PC-3 (cell line): ENCODE measurements at places on chromosomes 16 and 17. TPM values are rescaled to one million over a fixed set of nuclear protein-coding genes. Genes with fewer than 3 reads are reported as not detected.
A peak's percentile ranks its signal among the peaks of the same experiment; 100 is the strongest.

RRAD gene
- 1.2 and 2.8 TPM in 2 replicates for total RNA-seq

- DNase-seq: no peak
- no peak overlapping the region for H3K4me3 ChIP-seq
- no peaks in the 10 kb centered on the region for H3K27me3 ChIP-seq
- no peak overlapping the region for H3K27ac ChIP-seq
Measured at GRCh38 chr16:11066261-11066870, 122.0 kb downstream of the CLEC16A start.

DNA sequence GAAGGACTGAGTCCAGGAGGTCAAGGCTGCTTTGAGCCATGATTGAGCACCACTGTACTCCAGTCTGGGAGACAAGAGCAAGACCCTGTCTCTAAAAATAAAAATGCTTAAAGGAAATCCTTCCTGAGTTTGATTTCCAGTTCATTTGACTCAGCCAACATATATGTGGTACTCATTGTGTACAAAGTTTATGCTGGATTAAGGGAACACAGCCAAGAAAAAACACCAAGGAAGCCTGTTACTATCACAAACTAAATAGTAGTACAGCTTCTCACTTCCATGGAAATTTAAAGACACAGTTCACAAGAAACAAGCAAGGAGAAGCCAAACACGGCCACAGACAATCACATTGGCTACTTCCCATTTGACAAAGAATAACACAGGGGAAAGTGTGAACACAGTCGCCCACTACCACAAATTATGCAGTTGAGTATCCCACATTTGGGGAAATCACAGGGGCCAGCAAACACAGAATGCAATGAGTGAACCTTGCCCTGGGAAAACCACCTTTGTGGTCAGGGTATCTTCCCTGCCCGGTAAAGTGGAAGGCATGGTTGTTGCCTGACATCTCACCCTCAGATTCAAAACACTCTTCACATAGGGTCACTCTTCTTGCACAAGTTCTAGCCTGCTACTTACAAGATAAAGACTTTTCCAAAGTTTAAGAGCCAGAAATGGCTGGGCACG lies 14.5 kb downstream of the TEX14 start:
- peak; percentile 96 for DNase-seq
- no peaks in the 10 kb centered on the region for H3K27me3 ChIP-seq
- no peaks in the 10 kb centered on the region for H3K36me3 ChIP-seq
- peak overlapping the region; percentile 70 for H3K27ac ChIP-seq
- H3K4me1 ChIP-seq: peaks cover 18% of the 10 kb centered on the region

DNA sequence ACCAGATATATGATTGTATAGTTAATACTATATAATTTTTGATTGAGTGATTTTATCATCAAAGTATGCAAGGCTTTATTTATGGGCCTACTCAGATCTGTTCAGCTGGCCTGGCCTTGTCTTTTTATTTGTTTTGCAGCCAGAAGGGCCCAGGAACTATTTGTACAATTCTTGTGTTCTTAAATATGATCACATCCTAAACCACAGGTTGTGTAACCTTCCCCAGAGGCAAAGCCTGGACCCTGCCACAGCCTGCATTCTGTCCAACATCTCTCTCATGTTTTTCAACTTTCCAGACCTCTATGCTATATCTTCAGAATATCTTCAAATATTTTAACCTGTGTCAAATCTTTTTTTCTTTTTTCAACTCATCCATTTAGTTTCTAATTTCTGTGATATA lies 410.4 kb upstream of the MON1B start:
- no peak overlapping the region for H3K4me3 ChIP-seq
- DNase-seq: peak; percentile 85
- H3K4me1 ChIP-seq: peaks cover 34% of the 10 kb centered on the region

DNA sequence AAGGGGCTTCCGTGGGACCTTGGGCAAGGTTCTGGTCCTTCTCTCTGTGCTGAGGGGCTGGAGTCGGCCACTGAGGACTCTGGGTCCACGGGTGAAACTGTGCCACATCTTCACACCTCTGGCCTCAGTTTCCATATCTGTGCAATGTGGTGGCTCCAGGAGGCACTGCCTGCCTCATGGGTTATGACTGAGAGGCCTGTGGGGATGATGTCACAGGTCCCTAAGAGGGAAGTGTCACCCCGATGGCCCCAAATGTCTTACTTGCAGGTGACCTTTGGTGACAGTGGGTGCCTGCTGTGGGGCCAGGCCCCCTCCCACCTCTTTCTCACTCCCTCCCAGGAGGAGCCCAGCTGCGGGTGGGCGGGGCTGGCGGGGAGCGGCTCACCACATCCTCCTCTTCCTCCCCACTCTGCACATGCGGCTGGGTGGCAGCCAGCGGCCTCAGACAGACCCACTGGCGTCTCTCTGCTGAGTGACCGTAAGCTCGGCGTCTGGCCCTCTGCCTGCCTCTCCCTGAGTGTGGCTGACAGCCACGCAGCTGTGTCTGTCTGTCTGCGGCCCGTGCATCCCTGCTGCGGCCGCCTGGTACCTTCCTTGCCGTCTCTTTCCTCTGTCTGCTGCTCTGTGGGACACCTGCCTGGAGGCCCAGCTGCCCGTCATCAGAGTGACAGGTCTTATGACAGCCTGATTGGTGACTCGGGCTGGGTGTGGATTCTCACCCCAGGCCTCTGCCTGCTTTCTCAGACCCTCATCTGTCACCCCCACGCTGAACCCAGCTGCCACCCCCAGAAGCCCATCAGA lies at the start of gene IL21R:
Gene IL21R (plus strand): TSS at position 407 of the 801 bp plus-strand sequence. CDS start 27,898 bp downstream, outside the sequence.
- H3K36me3 ChIP-seq: no peaks in the 10 kb centered on the region
- DNase-seq: no peak
- no peak within 1 kb of the TSS for H3K4me3 ChIP-seq
- H3K4me1 ChIP-seq: no peaks in the 10 kb centered on the region; the same call in 1 of the 2 replicates
- H3K27me3 ChIP-seq: no peaks in the 10 kb centered on the region
- H3K27ac ChIP-seq: no peak within 1 kb of the TSS
